ENCODE measurements at places on chromosomes 1 and 21.

- DNase-seq = no peak
Measured at GRCh38 chr1:219119839-219120238, 53.8 kb upstream of the LYPLAL1 start.

DNA sequence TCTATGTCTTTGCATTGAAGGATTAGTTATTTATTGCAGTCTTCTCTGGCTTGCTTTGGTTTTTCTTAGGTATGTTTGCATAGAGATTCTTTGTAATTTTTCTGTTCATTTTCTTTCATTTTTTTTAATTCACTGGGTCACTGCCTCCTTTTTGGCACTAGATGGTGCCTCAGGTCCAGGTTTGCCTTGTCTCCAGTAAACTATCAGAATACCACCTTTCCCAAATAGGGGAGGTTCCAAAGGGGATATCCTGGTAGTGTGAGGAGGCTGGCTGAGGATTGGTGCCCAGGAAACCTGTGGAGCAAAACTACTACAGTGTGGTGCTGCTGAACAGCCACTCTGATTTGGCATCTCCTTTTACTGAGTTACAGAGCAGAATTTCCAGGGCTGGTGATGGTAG, 257.1 kb downstream of the KCTD3 start:
- DNase-seq = no peak

- DNase-seq = no peak
Measured at GRCh38 chr1:116218922-116219321, 107.7 kb downstream of the MAB21L3 start.

DNA sequence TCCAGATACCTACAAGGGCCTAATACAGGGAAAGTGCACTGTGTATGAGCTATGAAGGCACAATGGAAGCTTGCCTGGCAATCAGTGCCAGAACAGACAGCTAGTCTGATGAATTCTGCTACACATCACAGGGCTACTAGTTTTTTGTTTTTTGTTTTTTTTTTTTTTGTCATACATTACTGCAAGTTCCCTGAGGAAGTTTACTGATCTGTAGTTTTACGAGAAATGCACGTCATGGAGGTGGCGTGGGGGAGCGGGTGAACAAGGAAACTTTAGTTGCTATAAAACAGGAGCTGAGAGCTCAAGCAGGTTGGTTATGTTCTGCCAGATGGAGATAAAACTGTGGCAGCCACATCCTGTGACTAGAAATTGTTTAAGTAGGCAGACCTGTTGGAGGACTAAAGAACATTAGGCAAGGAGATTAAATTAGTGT, 17.7 kb downstream of the PTPRC start:
- DNase-seq = peak; percentile 60

GRCh38 chr21:31176080-31176551, 137.8 kb upstream of the KRTAP19-8 start:
- no peak for DNase-seq

DNA sequence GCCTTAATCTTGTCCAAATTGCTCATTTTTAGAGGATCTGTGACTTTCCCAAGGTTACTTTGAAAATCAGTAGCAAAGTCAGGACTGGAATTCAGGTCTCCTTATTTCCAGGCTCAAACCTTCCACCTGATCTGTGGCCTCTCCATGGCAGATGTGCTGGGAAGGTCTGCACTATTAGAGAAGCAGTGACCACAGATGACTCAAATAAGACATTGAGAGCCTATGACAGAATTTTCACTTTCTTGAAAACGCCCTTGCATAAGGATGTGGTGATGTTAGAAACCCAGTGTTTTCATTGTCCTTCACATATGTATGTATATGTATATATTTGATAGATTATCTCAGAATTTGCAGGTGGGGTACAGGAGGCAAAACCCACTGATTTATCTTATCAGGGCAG, 45.3 kb downstream of the TTC39A start:
- DNase-seq = no peak

DNA sequence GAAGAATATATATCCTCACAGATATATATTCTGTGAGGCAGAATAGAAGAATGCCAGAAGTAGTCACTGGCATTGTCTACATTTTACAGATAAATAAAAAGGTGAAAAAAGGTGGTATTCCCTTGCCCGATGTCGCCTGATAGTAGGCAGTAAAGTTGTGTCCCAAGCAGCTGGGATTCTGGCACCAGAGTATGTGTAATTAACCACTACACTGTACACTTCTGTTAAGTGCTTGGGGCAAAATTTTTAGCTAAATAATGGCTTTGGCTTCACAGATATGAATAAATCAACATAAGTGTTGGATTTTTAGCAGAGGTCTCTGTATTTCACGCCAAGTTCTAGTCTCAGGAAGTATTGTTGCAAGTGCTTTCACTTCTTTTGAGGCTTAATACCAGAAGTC, 13.3 kb upstream of the CASQ2 start:
- DNase-seq = no peak

- DNase-seq = no peak
Measured at GRCh38 chr1:118151312-118151937, 33.6 kb downstream of the SPAG17 start.

DNA sequence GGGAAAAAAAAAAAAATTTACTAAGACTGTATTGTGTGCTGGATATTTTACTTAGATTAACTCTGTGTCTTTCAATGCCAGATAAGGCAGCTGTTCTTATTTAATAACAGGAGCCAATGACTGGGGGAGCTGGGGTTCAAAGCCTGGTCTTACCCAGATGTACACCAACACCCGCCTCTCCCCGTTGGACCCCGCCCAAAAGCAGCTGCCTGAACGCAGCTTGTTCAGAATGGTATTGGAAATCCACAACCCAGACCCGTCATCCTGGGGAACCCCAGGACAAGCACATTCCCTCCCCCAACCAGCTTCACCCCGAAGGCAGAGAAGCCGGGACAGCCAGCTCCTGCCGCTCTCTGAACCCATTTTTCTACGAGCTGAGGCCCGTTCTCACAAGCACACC, 113.6 kb upstream of the TMPRSS2 start:
- DNase-seq = no peak

- DNase-seq = no peak
Measured at GRCh38 chr1:204650911-204651570, 34.5 kb downstream of the LRRN2 start.

DNA sequence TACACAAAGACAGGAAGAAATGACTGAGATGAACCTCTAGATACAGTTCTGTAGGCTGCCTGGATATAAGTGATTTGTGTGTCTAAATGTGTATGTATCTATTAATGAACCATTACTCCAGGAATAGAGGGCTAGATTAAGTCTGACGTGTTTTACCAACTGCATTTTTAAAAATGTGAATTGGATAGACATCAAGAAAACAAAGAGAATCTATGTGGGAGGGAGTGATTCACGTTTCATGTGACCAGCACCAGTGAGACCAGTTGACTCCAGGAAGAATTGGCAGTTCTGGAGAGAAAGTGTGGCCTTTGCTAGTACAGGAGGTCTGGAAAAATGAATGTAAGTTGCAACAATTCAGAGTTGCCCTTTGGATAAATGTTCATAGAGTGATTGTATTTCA, 53.4 kb upstream of the RGS21 start:
- DNase-seq = no peak

DNA sequence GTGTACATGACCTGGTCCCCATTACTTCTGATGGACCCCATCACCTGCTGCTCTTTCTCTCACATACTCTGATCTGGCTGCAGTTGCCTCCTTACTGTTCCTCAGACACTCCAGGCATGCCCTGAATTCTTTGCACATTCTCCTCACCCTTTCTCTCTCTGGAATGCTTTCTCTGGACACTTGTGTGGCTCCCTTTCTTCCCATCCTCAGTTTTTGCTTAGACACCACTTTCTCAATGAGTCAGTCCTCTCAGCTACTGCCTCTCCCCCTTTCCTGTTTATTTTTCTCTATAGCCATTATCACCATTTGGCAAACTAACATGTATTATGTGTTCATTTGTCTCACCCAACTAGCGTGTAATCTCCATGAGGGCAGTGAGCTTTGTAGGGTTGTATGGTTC, 28.1 kb downstream of the PLXNA2 start:
- no peak for DNase-seq

- no peak for DNase-seq
Measured at GRCh38 chr1:41816061-41816460, 102.7 kb downstream of the HIVEP3 start.

DNA sequence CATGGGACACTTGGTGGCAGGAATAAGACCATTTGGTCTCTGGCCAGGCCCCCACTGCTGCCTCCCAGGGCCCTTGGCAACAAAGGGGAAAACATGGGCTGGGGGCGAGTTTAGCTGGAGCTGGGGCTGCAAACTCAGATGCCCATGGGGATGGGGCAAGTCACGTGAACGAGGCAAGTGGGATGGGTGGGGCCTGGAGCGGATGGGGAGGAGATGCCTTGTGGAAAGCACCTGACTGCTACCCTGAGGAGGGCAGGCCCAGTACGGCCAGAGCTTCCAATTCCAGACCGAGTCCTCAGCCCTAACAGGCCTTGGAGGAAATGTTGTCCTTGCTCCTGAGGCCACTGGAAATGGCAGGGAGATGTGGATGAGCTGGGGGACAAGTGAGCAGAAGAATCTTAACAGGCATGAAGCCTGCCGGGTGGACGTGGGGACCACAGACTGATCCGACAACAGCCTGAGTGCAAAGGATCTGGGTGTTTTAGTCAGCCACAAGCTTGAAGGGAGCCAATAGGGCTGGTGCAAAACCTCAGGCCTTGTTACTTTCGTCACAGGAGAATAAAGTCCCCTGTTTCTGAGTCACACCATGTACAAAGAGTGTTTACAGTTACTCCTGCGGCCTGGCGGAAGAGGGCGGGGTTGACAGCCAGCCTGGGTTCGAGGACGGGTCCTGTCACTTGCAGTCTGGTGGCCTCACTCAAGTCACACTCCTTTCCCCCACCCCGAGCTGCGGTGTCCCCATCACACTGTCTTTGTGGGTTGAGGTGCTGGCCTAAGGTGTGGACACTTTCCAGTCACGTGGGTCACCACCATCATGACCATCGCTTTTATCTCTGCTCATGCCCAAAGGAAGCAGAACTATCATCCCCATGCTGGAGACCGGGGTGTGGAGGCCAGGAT, 19.1 kb downstream of the RUNX3 start:
- peak; percentile 63 for DNase-seq
